Right lung (tissue), 10 donors: ENCODE measurements at places on chromosomes 4 and X. TPM values are rescaled to one million over a fixed set of nuclear protein-coding genes. Genes with fewer than 3 reads are reported as not detected.

DNA sequence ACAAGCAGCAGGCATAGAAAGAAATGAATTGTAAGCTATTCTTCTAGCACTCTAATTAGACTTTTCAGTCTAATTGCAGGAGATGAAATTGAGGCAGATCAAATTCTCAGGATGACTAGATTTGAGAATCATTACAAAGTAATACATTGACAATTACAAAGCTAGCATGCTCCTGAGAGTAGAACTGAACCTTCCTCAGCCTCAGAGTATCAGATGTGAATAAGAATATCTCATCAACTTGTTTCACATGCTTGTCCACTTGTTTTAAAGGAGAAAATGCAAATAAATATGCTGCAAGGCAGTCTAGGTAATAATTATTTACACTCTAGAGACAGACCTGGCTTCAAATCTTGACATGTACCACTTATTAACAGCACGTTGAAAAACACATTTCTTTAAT lies 491.0 kb upstream of the MAGEB2 start:
- DNase-seq: no peak

DNA sequence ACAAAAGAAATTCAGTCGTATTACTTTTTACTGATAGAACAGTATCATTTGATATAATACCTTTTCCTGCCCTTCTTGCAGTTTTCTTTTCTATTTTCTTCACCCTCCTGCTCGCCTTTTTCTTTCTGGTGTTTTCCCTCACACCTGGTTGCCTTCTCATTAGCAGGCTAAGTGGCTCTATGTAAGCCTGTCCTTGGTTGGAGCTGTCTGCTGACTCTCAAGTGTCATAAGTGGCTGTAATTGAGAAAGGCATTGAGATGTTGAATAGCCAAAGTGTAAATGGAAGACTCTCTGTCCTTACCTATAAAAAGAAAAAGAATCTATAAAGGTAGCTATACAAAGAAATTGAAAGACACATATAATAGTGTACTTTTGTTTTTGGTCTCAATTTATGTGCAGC lies 180.7 kb downstream of the ADGRL3 start:
- DNase-seq: no peak

STS gene
- polyA plus RNA-seq: 5.9 TPM

MAGEB10 gene
- polyA plus RNA-seq: 0.13 TPM
